CD4-positive, alpha-beta T cell treated with Interleukin-21 for 1 hour (primary cell): ENCODE measurements at places on chromosomes 16 and 17.

DNA sequence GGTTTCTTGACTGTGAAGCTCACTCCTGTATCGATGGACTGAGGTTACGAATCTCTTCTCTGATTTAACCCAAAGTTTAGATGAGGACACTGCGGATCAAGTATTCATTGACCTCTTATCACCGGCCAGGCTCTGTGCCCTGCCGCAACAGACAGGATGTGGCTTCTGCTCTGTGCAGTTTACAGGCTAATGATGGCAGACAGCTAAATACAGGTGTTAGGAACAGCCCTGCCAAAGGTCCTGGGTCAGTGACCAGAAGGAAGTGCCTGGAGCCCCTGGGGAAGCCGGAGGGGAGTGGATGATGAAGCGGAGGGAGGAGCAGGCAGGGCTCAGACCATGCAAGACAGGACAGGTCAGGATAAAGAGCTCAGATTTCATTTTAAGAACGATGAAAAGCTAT is 44.4 kb downstream of the HAPSTR1 start:
- DNase-seq = no peak

DNA sequence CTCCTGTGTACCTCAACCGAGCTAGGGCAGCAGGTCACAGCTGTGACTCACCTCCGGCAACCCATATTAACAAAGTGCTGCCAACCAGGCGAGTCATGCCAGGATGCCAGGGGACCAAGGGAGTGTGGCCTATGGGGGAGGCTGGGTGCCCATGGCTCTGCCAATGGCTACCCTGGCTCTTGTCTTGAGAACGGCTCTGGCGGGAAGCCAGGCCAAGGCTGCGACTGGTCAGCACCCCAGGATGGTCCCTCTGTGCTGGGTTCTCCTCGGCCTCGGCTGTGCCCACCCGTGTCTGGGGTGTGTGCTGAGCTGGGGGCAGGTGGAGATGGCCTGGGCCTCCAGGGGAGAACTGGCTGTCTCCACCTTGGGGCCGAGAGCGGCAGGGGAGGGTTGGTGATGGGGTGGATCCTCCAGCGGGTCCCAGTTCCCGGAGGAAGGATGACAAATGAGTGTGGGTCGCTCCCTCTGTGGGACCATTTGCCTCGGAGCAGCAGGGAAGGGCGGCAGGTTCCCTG is 75.8 kb downstream of the MRC2 start:
- no peak for DNase-seq

GRCh38 chr17:81383504-81384421 is 11.5 kb upstream of the BAHCC1 start:
- no peak for DNase-seq

DNA sequence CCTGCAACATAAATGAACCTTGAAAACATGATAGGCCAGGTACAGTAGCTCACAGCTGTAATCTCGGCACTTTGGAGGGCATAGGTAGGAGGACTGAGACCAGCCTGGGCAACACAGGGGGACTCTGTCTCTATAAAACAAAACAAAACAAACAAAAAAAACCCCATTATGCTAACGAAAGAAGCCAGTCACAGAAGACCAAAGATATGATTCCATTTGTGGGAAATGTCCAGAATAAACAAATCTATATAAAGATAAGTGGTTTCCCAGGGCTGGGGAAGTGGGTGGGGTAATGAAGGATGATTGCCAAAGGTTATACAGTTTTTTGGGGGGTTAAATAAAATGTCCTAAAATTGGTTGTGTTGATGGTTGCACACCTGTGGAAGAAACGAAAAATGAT is 36.5 kb upstream of the SIAH1 start:
- DNase-seq = no peak

- no peak for DNase-seq
Observed at GRCh38 chr16:80463326-80463725, 77.5 kb upstream of the DYNLRB2 start.

DNA sequence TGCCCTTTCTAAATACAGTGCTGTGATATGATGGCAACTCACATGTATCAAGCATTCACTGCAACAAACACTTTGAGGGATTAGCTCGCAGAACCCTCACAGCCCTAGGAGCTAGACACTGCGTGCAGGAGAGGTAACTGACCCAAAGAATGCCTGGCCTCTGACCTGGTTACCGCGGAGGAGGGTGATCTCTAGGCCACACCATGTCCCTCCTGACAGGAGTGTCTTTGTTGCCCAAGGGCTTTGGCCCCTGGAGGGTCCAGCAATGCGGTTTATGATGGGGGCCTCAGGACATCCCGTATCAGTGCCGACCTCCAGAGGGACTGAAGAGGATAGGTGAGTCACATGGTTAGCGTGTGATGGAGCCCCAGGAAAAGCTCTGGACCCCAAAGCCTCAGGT is 130.6 kb downstream of the MGAT5B start:
- DNase-seq = no peak

DNA sequence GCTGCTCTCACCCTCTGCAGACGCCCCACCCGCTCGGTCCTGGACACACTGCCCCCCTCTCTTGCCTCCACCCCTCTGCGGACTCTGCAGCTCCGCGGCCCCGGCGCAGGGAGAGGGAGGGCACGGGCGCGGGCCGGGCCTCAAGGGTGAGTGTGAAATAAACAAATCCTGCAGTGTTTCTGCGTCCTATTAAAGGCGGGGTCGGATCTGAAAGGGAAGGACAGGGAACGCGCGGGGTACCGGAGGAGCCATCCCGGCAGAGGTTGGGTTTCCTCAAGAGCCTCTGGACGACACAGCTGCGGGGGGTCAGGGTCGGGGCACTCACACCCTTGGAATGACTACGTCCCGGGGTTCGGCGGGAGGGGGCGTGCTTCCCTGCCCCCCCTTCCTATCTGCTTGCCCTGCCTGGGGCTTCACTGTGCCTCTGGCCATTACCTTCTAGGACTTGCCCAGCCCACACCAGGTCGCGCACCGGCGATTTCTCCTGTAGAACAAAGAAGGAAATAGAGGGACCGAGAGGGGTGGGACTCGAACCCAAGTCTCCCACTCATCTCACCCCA is 466 bp upstream of the HSF4 start:
- DNase-seq = no peak

DNA sequence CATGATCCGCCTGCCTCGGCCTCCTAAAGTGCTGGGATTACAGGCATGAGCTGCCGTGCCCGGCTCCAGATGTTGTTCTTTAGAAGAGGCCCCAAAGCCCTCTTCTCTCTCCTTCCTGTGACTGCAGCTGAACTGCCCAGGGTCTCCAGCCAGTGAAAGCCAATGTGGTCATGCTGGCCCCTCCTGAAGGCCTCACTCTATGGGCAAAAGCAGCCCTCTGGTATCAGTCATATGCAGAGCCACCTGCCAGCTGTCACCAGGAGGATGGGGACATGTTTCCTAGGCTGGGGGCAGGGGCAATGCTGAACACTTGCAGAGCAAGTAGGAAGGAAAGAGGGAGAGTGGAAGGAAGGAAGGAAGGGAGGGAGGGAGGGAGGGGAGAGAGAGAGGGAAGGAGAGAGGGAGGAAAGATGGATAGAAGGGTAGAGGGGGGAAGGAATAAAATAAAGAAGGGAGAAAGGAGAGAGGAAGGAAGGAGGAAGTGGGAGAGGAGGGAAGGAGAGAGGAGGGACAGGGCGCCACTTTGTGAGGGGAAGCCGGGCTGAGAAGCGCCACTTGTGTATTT is 36.0 kb downstream of the SOCS3 start:
- no peak for DNase-seq

- no peak for DNase-seq
Observed at GRCh38 chr17:71107136-71107535, 937.8 kb downstream of the KCNJ2 start.

- DNase-seq = no peak
Observed at GRCh38 chr16:58032710-58033293, 7.2 kb downstream of the MMP15 start.

DNA sequence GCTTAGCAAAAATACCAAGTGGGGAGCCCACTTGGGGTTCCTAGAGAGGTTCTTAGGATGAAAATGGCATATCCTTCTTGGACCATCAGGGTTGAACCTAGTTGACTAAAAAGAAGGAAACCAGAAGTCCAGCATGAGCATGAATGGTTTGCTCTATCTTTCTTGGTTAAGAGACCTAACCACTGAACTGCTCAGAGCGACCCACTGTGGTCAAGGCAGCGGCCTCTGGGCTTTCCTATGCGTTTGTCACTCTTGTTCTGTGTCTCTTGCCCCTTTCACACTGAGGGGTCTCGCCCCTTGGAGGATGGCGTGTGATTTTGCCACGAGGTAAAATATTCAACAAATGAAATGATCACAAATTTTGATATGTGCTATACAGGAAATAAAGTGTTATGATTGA is 526 bp upstream of the BORCS6 start:
- no peak for DNase-seq

- peak; percentile 70 for DNase-seq
Observed at GRCh38 chr17:39231591-39232551, 6.1 kb upstream of the STAC2 start.

- DNase-seq = peak; percentile 41
Observed at GRCh38 chr17:81396722-81397313, 1.6 kb downstream of the BAHCC1 start.

GRCh38 chr17:66248285-66248684 is 19.1 kb upstream of the APOH start:
- DNase-seq = no peak

DNA sequence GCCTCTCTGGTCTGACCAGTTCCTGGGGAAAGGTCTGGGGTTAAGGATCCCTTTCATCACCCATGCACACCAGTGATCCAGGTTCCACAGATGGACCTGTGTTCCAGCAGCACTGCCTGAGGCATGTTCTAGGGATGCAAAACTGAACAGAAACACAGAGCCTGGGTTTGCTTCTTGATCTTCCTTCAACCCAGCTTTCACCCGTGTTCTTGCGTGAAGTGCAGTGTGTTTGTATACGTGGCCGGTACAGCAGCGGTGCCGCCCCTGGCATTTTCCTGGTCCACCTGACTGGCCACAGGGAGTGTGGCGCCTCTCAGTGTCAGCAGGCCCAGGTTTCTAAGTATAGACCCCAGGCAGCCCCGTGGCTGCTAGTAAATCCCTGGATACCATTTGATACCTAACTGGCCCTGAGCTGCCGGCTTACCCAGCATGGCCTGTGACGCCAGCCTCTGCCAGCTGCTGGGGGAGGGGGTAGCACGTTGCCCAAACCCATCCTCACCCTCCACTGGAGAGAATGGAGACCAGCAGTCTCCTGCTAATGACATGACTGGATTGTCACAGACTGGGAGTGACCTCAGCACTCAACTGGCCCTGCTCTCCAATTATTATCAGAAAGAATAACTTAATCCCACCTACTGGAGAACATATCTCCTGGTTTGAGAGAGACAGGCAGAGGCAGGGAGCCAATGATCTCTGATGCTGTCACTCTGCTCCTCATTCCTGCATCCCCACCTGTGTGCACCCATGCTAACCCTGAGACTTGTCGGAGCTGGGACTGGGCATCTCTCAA is 59.2 kb upstream of the LGALS9 start:
- no peak for DNase-seq

GRCh38 chr16:54171626-54172537 is 114.7 kb downstream of the IRX3 start:
- no peak for DNase-seq

GRCh38 chr16:50665128-50665878 is 15.8 kb downstream of the SNX20 start:
- DNase-seq = peak; percentile 85

- DNase-seq = no peak
Observed at GRCh38 chr17:62809656-62810055, 1.5 kb upstream of the MARCHF10 start.

GRCh38 chr17:70394473-70395232 is 225.3 kb downstream of the KCNJ2 start:
- no peak for DNase-seq

- DNase-seq = no peak
Observed at GRCh38 chr17:62854098-62854680, 46.1 kb upstream of the MARCHF10 start.

DNA sequence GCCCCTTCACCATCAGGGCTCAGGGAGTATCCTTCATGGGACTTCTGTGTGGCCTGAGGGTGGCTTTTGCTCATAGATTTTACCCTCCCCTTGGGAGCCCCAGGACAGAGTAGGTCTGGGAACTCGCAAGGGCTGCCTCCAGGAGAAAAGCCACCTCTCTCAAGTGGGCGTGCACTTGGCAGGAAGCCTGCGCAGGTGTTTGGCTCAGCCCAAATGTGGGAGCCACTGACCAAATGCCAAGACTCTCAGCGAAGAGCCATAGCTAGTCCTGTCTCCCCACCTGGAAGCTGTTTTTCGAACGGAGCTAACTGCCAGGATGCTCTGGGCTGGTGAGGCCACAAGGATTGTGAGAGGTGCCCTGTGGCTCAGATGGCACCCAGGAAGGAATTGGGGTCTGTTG is 2.0 kb upstream of the HSD17B2 start:
- no peak for DNase-seq

DNA sequence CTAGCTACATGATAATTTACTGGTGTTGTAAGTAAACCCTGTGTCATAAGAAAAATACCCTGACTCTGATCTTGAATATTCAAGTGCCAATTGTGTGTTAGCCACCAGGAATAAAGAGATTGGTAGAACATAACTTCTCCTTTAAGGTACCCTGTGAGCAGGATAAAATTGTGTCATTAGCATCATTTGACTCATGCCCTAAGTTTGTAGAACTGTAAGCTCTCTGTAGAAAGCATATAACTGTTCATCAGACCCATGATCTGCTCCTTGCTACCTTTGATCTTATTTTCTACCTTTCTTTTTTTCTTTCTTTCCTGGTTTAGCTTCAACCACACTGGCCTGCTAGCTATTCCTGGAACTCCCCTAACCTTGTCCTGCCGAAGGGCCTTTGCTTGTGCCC is 35.8 kb downstream of the PTRH2 start:
- DNase-seq = no peak

GRCh38 chr16:56869513-56870275 is 4.7 kb downstream of the SLC12A3 start:
- DNase-seq = peak; percentile 44

- DNase-seq = no peak
Observed at GRCh38 chr16:56985962-56986360, 3.4 kb upstream of the NLRC5 start.

- DNase-seq = no peak
Observed at GRCh38 chr17:58312021-58312630, 16.5 kb downstream of the TSPOAP1 start.
